ENCODE measurements at places on chromosomes 1 and 21.

GRCh38 chr21:20971296-20971921, 26.8 kb upstream of the NCAM2 start:
- DNase-seq: no peak

DNA sequence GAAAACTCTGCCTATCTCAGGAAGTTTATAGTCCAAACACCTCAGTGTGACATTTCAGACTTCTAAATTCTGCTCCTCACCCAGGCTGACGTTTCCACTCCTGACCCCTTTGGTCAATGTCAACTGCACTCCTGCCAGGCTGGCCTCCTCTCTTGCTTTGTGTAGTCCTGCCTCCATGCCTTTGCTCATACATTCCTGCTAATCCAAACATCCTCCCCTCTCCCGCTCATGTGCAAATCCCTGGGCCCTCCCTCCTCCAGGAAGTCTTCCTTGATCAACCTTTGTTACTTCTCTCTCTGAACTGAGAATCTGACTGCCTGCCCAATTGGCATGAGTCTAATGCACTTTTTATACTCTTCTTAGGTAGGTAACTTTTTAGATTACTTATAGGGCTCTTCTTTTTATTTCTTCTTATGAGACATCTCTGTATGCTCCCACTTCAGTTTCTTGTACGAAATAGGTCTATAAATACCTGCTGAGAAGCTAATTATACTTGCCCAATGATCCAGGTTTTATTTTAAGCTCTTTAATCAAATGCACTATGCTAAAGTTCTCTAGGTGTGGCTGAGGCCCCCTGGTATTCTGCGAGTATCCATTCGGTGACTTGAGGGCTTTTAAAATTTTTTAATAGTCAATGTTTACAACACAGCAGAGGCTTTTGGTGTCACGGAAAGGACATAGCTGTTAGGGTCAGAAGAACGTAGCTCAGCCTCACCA, 128.1 kb downstream of the PLXNA2 start:
- no peak for DNase-seq

GRCh38 chr1:86758570-86758969, 54.2 kb downstream of the SH3GLB1 start:
- no peak for DNase-seq

GRCh38 chr1:109643385-109644230, 12.3 kb upstream of the GSTM4 start:
- no peak for DNase-seq

DNA sequence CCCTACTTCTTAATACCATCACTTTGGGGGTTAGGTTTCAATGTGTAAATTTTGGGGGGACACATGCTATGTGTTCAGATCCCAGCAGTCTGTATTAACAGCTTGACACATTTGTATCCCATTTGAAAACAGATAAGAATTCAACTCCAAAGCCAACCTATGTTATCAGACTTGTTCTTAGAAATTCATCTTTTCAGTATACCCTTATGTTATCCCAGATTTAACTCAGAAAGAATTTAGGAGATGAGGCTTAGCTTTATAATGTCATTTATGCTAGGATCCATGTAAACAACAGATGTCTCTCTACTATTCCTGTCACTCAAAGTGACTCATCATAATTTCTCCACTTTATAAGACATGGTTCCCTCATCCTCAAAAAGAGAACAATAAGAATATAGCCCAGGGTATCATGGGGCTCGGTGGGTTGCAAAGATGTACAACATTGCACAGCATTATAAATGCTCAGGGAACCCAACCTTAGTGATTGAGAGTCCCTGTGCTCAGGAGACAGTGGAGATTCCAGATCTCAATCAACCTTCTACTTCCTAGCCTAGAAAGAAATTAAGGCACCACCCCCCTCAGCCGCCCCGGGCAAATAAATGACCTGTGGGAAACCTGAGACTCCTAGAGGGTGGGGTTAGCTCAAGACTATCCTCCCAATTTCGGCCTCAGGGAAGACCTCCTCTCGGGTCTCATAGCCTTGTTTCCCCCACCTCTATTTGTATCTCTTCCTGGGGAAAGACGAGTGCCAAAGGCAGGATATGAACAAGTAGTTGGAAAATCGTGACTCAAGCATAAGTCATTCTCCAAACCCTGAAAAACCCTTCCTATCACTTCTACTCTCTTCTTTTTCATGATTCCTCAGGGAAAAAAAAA, 265.1 kb upstream of the CAMK1G start:
- DNase-seq: no peak

DNA sequence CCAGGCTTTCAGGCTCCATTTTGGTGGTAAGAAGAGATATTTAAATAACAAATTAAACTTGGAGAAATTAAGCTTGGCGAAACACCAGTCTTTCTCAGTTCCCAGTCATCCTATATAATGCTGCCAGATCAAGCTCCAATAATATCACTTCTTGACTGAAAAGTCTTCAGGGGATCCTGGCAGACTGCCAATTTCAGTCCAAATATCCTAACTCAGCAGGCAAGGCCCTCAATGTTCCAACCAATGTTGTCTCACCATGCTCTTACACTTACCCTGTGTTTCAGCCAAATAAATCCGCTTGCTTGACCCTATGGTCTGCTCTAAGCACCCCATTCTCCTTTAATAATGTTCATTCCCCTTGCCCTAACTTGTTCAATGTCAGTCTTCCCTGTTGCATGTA, 39.9 kb upstream of the BCL10 start:
- DNase-seq: no peak

GRCh38 chr21:33026878-33027400, 1.2 kb downstream of the OLIG2 start:
- no peak for DNase-seq

DNA sequence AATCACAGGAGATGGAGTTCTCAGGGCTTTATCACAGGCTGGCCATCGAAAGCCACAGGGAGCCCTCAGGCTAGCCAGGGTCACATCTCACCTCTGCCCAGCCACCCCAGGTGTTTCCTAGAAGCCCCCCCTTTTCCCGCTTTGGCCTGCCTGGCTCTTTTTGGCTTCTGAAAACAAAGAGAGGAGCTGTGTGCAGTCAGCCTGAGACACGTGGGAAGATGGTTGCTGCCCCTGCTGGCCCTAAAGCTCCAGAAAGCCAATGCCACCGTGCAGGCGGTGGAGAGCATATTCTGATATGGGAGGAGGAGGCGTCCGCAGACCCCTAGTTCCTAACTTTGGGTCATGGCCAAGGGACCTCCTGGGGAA, 18.7 kb upstream of the LBR start:
- DNase-seq: no peak

- no peak for DNase-seq
Observed at GRCh38 chr21:17947531-17947930, 128.4 kb upstream of the C21orf91 start.

GRCh38 chr1:38746402-38746935, 113.1 kb downstream of the RRAGC start:
- DNase-seq: no peak

- DNase-seq: no peak
Observed at GRCh38 chr1:176552999-176553398, 90.0 kb downstream of the PAPPA2 start.

GRCh38 chr1:77068013-77068412, 151.2 kb downstream of the PIGK start:
- DNase-seq: no peak

- no peak for DNase-seq
Observed at GRCh38 chr21:18041012-18041411, 203.6 kb upstream of the CHODL start.

- DNase-seq: no peak
Observed at GRCh38 chr1:228141226-228142044, 1.4 kb downstream of the GUK1 start.

GRCh38 chr1:221161571-221162041, 282.4 kb downstream of the HLX start:
- no peak for DNase-seq

- DNase-seq: no peak
Observed at GRCh38 chr1:29688471-29689365, 452.4 kb downstream of the PTPRU start.

GRCh38 chr1:223611936-223612335, 53.6 kb downstream of the CAPN8 start:
- DNase-seq: no peak

DNA sequence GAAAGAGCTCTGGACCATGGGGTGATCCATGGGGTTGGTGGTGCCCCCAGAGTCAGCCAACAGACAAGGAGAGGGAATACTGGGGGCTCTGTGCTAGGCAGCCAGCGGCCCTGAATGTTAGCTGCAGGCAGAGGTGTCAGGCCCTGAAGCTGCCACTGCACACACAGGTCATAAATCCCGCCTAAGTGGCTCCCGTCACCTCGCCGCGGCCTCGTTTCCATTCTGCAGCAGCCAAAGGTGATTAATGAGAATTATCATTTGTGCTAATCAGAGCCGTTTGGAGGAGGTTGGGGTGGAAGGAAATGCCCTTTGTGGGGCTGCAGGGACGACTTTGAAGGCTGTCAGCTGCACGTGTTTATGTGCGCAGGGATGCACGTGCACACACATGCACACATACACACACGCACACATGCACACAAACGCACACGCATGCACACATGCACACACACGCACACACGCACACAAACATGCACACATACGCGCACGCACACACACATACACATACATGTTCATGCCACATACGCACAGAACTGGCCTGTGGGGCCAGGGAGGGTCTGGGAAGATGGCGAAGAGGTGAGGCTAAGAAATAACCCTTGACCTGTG, 88.8 kb upstream of the ARHGEF16 start:
- DNase-seq: no peak

DNA sequence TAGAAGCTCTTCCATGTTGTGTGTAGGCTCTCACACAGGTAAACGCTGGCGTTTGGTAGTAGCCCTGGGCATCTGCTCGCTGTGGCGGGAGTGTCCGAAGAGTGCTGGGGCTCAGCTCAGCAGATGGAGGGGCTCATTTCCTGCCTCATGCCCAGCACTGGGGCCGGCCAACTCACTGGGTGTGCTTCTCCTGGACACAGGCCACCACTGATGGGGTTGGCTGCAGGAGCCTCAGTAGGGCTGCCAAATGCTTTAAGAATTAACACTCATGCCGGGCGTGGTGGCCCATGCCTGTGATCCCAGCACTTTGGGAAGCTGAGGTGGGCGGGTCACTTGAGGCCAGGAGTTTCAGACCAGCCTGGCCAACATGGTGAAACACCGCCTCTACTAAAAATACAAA, 20.9 kb downstream of the UQCRHL start:
- DNase-seq: no peak

DNA sequence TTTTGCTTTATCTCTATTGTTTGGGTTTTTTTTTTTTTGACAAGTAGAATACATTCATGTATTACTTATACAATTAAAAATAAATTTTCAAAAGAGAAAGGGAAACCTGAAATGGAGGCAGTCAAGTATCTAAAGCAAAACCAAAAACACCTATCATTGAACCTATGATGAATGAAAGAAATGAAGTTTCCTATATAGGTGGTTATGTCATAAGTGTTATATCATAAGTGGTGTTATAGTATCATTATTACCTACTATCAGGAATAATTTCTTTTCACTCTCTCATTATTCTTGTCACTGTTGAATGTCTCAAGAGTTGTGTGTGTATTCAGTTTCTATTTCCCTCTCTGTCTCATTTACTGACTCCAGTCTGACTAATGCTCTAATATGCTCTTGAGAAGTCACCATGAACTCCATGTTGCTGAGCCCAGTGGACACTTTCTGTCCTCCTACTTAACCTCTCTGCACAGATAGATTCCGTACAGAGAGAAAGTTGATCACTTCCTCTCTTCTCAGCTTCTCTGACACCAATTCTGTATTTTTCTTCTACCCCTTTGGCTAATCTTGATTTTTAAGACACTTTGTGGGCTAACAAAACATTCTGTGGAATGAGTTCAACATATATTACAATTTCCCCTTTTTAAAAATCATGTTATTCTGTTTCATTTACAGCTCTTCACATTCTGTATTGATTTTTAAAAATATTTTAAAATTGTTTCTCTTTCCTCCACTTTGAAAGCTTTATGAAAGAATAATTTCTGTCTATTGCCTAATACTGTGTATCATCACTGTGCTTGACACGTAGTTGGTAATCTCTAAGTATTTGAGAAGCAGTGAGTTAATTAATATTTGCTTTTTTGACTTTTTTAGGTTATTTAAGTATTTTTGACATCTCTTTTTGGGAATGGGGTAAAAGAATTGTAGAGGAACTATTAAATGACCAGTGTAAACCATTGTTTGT, 50.1 kb downstream of the RASAL2 start:
- DNase-seq: no peak

DNA sequence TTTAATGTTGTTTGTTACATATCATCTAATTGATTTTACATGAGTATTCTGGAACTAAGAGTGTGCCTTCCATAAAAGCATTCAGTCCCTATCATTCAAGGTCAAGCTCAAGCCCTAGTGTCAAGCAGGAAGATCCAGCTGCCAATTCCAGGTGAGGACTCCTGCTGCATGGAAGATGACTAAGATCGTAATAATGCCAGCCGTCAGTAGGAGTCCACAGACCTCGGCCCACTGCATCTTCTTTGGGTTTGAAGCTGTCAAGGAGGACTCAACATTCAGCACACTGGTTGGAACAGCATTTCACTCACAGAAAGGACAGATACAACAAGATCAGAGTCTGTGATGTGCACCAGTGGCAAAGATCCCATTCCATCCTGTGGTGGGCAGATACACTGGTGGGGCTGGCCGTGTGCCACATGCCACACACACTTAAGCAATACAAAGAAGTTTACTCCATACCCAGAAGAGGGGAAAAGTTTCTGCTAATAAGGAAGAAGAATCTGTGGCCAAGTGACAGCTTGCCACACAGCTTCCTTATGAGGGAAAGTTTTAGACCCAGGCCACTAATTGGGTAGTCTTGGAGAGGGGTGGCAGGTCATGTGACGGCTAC, 160.4 kb downstream of the PIK3R3 start:
- no peak for DNase-seq

- DNase-seq: no peak
Observed at GRCh38 chr1:67135354-67135753, 584 bp upstream of the C1orf141 start.

DNA sequence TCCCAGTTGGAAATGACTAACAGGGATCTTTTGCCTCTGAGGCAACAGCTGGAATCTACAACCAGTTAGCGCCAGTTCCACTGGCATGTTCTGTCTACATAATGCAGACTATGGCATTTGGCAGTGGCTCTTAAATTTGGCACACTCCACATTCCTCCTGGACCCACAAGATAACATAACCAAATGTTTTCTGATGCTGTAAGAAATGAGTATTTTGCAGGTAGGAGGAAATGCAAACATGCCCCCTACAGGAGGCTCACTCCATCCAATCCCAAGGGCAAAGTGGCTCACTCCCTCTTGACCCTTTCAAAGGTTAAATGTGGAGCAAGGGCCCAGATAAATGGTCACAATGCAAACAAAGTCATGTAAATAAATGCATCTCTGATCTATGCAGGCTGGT, 129.2 kb upstream of the PROX1 start:
- no peak for DNase-seq

DNA sequence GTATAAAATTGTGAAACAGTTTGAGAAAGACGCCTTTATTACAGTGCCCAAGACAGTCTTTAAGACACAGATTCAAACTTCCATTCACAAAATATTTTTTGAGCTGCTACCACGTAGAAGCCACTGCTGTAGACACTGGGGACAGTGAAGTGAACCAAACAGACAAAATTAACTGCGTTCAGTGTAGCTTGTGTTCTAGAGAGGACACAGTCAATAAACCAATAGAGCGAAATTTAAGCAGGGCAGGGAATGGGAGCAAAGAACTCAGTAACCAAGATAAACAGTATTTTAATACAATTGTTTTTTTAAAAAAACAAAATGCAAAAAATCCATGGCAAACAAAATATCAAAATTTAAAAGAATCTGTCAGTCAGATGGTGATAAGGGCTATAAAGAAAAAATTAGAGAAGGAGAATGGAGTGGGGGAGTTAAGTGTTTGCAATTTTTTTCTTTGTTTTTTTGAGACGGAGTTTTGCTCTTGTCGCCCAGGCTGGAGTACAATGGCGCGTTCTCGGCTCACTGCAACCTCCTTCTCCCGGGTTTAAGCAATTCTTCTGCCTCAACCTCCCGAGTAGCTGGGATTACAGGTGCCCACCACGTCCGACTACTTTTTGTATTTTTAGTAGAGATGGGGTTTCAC, 719 bp upstream of the PARS2 start:
- no peak for DNase-seq
